CD4-positive, alpha-beta T cell treated with Interleukin-2 at 100 ng/mL for 4 hours (primary cell): ENCODE measurements at places on chromosomes 5 and 9.

DNA sequence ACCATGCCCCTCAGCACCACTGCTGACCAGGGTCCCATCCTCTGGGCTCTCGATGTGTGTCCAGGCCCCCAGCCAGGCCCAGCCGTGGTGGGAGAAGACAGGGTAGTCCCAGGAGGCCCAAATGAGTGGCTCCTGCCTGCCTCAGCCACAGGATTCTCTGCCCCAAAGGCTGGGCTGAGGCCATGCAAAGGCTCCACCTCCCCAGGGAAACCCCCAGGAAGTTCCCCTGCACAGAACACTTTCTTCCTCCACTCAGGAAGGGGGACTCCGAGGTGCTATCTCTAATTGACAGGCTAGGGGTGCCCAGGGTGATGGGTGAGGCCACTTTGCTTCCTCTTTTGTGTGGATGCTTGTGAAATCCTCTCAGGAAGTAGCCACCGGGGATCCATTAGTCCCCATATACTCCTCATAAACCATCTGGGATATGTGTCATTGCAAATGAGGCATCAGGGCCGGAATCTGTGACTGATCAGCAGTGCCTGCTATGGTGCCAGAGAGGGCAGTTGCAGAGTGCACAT, 23.1 kb upstream of the TDRD7 start:
- peak; percentile 10 for DNase-seq

DNA sequence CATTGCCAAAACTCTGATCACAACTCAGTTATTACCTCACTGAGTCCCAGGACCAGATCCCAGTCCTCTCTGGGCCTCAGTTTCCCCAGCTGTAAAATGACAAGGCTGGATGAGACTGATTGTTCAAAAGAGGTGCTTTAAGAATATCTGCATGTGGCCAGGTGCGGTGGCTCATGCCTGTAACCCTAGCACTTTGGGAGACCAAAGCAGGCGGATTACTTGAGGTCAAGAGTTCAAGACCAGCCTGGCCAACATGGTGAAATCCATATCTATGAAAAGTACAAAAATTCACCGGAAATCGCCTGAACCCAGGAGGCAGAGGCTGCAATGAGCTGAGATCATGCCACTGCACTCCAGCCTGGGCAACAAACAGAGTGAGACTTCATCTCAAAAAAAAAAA, 8.3 kb downstream of the ATOX1 start:
- DNase-seq: no peak

- no peak for DNase-seq
These were observed 177.2 kb downstream of the TMEM232 start for GRCh38 chr5:110549301-110549700.

GRCh38 chr5:176596689-176597416, 13.1 kb downstream of the GPRIN1 start:
- peak; percentile 74 for DNase-seq

- DNase-seq: no peak
These were observed 38.5 kb downstream of the UBTD2 start for GRCh38 chr5:172245046-172245445.

DNA sequence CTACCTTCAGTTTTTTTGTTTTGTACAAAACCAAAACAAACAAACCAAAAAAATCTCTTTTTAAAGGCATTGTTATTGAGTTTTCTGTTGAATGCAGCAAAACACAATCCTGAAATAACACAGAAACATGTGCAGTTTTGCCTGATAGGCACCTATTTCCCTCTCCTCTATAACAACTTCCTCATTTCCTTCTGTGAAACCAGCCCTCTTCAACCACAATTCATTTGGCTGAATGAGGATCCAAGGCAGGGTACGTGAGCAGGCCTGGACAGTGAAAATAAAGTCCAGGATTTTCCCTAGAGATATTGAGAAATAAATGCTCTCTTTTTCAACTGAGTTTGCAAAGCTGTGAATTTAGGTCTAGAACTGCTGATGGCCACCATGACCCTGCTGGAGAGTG, 134.8 kb upstream of the LARP1 start:
- DNase-seq: no peak

- no peak for DNase-seq
These were observed 3.5 kb downstream of the NRARP start for GRCh38 chr9:137298401-137299202.

DNA sequence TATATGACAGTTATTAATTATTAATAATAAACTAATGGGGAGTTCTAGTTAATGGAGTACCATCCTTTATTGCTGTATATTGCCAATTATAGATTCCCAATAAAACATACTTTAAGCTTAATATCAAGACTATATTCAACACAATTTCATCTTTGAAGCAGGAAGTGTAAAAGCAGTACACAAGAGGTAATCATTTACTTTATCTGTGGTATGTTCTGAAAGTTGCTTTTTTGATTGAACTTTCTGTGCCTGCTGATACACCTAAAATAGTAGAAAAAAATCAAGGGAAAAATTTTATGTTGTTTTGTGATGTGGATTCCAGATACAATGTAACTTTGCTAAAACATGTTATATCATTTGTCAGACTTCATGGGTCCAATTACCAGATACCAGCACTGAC, 58.0 kb downstream of the ACO1 start:
- DNase-seq: no peak

GRCh38 chr5:526456-527088, 2.3 kb upstream of the SLC9A3 start:
- no peak for DNase-seq

GRCh38 chr9:4892501-4893194, 92.4 kb upstream of the JAK2 start:
- no peak for DNase-seq

DNA sequence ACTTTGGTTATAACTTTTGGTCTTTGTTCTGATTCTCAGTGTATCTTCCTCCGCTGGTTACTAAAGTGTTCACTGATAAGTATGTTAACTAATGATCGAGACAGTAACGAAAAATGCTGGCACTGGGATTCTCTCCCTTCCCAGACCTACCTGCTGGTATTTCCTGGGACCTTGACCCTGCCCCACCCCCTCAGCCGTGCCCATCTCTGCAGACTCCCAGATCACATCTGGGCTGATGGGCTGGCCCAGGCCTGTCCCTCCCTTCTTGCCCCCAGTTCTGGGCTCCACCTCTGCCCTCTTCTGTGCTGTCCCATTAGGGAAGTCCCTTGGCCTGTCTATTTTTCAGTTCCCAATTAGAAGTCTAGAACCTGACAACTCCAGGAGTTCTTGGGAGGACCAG, 46.9 kb downstream of the NEURL1B start:
- no peak for DNase-seq

- no peak for DNase-seq
These were observed 730 bp downstream of the WWC1 start for GRCh38 chr5:168291964-168292785.

GRCh38 chr5:154625031-154625430, 130.1 kb upstream of the LARP1 start:
- DNase-seq: no peak

GRCh38 chr5:129767927-129768380, 20.1 kb downstream of the MINAR2 start:
- peak; percentile 70 for DNase-seq

DNA sequence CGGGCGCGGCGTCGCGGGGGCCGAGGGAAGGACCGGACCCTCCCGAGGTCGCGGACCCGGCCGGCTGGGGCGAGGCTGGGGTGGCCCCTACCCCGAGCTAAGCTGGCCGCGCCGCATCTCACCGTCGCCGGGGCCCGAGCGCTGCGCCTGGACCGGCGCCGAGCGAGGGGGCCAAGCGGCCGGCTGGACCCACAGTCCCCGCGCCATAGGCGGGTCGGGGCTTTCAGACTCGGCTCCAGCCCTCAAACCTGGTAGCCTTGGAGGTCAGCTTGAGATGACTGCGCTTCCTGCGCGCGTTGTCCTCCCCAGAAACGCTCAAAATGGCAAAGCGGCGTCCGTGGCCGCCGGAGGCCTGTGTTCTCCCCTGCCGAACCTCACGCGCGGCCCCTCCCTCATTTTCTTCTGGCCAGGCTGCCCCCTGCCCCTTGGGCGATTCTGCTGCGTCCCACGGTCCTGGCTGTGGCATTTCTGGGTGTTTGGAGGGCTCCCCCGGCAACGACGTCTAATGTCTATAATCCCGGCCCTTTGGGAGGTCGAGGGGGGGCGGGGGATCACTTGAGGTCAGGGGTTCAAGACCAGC, 8.7 kb upstream of the GRIN1 start:
- DNase-seq: no peak

GRCh38 chr5:141634720-141635119, 1.9 kb downstream of the HDAC3 start:
- DNase-seq: no peak

DNA sequence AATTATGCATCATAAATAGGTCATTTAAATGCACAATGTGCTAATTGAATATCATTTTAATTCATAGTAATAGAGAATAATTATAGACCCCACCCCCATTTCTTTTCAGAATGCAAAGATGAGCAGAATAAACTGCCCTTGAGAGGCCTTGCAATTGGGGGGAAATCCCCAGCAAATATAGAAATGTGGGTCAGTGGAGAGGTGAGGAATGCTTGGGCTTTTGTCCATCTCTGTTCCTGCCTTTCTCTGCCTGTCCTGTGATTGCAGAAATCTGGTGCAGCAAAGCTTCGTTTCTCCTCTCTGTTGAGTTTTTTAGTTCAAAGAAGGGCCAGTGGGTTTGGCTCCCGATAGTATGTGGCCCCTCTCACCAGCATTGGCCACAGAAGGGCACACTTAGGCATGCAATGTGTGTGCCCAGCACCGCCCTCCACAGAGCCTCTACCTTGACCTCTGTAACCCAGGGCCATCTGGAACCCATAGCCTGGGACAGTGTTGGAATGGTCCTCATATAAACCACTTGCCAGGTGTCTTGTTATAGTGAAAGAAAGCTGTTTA, 164.2 kb downstream of the SEMA6A start:
- no peak for DNase-seq

DNA sequence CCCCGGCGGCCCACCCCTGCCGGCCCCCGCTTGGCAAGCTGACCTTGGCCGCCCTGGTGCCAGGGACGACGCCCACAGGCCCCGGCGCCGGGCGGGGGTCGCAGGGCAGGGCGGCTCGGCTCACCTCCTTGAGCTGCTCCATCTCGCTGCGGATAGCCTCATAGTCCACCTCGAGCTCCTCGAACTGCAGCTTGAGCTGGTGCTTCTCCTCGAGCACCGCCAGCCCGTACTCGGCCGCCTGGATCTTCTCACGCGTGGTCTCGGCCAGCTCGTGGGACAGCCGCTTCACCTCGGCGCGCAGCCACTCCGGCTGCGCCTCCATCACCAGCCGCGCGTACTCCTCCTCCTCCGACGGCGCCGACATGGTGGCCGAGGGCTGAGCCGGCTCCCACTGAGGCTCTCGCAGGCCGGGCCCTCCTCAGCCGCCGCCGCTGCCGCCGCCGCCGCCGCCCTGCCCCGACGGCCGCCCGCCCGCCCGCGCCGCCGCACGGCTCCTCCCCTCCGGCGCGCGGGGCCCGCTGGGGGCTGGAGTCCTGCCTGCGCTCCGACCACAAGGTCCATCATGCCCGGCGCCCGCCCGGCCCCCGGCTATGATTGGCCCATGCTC, at the start of gene BICD2:
Gene BICD2, minus strand, starts transcription at position 453 of the 607 bp plus-strand sequence. Its CDS starts 89 bp downstream, at position 364.
- no peak for DNase-seq

DNA sequence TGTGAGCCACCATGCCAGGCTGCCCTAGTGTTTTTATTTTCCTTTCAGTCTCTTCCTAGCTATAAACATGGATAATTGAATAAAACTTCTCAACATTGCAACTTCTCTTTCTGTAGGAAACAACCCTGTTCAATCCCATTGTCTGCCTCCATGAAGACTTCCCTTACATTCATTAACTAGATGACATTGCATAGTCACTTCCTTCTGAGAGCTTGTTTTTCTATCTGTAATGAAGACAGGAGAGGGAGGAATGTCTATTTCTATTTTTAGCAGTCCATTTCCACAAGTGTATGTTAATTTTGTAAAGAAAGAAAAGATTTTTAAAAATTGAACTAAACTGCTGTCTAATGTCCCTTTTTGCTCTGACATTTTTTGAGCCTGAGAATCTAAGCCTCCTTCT, 55.6 kb upstream of the MELK start:
- DNase-seq: no peak

- DNase-seq: no peak
These were observed 131.1 kb downstream of the RMI1 start for GRCh38 chr9:84111726-84112125.

GRCh38 chr5:54296386-54296785, 14.0 kb downstream of the ARL15 start:
- no peak for DNase-seq

DNA sequence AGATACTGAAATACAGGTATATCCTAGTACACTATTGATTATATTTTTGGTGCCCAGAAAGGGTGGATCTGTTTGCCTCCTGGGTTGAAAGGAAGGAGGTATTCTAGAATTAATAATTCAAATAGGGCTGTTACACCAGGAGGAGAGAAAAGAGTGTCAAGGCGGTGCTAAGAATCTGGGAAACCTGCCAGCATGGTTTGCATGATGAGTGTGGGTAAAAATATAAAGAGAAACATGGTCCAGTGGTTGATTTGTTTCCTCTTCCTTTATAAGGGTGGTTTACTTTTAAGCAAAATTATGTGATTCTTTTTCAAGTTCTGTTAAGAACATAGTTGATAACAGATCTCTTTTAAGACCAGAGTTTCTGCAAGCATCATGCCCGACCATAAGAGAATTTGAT, 69.4 kb upstream of the NFIB start:
- DNase-seq: no peak

- DNase-seq: no peak
These were observed 742 bp downstream of the BHMT2 start for GRCh38 chr5:79070350-79070667.

- no peak for DNase-seq
These were observed 304.0 kb downstream of the PJA2 start for GRCh38 chr5:109105631-109106267.

- DNase-seq: no peak
These were observed 428.2 kb downstream of the ENC1 start for GRCh38 chr5:74212336-74212735.

- DNase-seq: no peak
These were observed 537 bp downstream of the C8G start for GRCh38 chr9:136945333-136946227.

GRCh38 chr5:137415231-137415681, 83.9 kb downstream of the SPOCK1 start:
- DNase-seq: no peak

GRCh38 chr9:131826966-131827525, 87.2 kb upstream of the RAPGEF1 start:
- DNase-seq: no peak

GRCh38 chr5:5100635-5101034, 39.5 kb upstream of the ADAMTS16 start:
- no peak for DNase-seq

- no peak for DNase-seq
These were observed 29.0 kb upstream of the FAM174A start for GRCh38 chr5:100505984-100506670.

DNA sequence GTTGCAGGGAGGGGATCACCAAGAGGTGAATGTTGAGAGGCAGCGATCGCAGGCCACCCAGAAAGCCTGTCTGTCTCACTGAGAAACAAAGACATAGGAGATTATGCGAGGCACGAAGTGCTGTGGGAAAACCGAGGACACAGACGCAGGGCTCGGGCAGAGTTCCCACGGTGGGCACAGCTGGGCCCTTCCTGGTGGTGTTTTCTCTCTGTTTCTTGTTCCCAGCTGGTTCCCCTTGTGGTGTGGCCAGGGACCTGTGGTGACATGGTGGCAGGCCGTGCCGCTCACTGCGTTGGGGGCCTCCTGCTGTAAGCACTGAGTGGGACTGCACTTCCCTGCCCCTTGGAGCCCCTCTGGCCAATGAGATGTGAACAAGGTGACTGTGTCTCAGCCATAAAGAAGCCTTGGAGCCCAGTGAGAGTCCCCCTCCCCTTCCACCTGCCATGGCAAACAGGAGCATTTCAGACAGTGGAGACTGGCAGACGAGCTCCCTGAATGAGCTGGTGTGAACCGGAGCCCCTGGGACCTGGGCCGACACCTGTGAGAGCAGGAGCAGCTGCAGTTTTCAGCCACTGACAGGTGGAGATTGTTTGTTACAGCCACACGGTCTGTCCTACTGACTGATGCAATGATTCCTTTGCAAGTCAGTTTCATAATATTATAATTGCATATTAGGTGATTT, 13.2 kb upstream of the IRX4 start:
- DNase-seq: no peak
